ENCODE measurements at places on chromosomes 5 and 9. TPM values are rescaled to one million over a fixed set of nuclear protein-coding genes. Genes with fewer than 3 reads are reported as not detected.

DNA sequence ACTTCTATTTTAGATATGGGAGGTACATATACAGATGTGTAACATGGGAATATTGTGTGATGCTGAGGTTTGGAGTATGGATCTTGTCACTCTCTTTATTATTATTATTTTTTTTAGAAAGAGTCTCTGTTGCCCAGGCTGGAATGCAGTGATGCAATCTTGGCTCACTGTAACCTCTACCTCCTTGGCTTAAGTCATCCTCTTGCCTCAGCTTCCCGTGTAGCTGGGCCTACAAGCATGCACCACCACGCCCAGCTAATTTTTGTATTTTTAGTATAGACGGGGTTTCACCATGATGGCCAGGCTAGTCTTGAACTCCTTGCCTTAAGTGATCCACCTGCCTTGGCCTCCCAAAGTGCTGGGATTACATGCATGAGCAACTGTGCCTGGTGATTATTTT lies 138.4 kb upstream of the SLC28A3 start:
- DNase-seq = no peak
- H3K4me3 ChIP-seq = no peak overlapping the region

RCL1 gene
- 28.0 TPM for total RNA-seq

BTNL8 gene
- not detected for total RNA-seq

GRCh38 chr5:19728571-19728970 lies 259.4 kb downstream of the CDH18 start:
- no peak overlapping the region for H3K4me3 ChIP-seq
- no peaks in the 10 kb centered on the region for H3K27me3 ChIP-seq
- H3K36me3 ChIP-seq = no peaks in the 10 kb centered on the region

CHSY3 gene
- total RNA-seq = 0.70 TPM

DNA sequence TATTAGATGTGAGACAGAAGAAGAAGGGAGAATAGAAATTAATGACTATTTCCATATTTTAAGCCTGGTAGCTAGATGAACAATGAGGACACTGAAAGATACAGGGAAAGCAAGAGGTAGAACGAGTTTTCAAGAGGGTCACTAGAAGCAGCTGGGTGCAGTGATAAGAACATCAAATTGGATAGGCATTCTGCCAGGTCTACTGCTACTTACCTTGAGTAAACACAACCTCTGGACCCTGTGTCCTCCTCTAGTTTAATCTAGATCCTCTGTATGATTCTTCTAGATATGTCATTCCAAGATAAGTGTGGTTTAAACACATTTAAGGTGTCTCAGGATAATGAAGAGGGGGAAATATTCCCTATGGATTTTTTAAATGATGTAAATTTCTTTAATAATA lies 31.2 kb downstream of the OTP start:
- no peak overlapping the region for H3K4me3 ChIP-seq
- H3K27me3 ChIP-seq = no peaks in the 10 kb centered on the region
- H3K36me3 ChIP-seq = no peaks in the 10 kb centered on the region
- no peak for DNase-seq
- no peak overlapping the region for H3K27ac ChIP-seq
- H3K4me1 ChIP-seq = no peaks in the 10 kb centered on the region

DNA sequence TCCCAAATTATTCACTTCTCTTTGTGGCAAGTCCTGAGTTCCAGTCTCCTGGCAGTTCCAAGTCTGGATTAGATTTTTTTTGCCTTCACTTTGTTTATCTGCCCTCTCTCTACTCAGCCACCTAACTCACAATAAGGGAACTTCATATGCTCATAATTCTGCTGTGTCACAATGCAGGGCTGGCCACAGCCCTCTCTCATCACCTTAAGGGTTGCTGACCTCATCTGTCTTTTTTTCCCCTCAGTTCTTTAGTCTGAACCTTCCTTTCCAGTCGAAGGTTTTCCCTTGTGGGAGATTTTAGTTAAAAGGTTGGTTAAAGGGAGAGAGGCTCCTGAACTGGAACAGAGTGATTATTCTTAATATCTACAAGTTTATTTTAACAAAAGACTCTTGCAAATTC lies 4.1 kb downstream of the BAG1 start:
- no peaks in the 10 kb centered on the region for H3K27me3 ChIP-seq
- peaks cover 11% of the 10 kb centered on the region for H3K4me1 ChIP-seq
- no peak overlapping the region for H3K27ac ChIP-seq
- DNase-seq = no peak
- no peak overlapping the region for H3K4me3 ChIP-seq

DNA sequence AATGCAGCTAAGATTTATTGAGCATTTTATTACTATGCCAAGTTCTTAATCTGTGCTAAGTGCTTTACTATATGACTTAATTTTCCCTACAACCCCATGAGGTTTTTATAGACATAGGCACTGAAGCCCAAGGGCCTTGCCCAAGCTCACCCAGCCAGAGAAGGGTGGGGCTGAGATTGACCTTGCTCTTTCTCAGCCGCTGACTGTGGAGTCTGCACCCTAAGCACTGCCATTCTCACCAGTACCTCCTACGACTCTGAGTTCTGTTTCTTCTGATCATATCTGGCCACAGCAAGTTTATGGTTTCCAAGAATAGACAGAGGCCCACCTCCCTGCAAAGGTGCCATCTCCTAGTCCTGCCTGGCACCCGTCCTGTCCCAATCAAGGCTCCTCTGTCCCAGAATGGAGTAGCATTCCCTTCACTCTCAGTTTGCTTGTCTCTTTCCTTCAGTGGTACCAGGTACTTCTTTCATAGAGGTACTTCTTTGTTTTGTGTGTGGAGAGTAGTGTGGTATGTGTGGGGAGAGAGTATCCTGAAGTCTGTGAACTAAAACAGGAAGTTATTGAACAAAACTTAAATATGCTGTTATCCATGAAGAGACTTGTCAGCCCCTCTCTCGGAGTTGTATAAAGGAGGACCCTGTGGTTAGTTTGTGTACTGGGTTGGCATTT lies 42.6 kb downstream of the CSF1R start:
- no peak overlapping the region for H3K27ac ChIP-seq
- peaks cover 100% of the 10 kb centered on the region for H3K36me3 ChIP-seq
- no peaks in the 10 kb centered on the region for H3K27me3 ChIP-seq
- H3K4me3 ChIP-seq = no peak overlapping the region
- DNase-seq = no peak

- no peak overlapping the region for H3K27ac ChIP-seq
- no peak overlapping the region for H3K4me3 ChIP-seq
- no peaks in the 10 kb centered on the region for H3K4me1 ChIP-seq
- no peaks in the 10 kb centered on the region for H3K36me3 ChIP-seq
Measured at GRCh38 chr9:75695921-75696320, 194.6 kb upstream of the PCSK5 start.

BTNL9 gene
- 0.75 TPM for total RNA-seq

GRCh38 chr9:127721391-127721821 lies 5.5 kb downstream of the TTC16 start:
- H3K27ac ChIP-seq = no peak overlapping the region
- no peaks in the 10 kb centered on the region for H3K36me3 ChIP-seq
- H3K4me1 ChIP-seq = peaks cover 6% of the 10 kb centered on the region
- no peak for DNase-seq
- no peak overlapping the region for H3K4me3 ChIP-seq

ZNF483 gene
- 1.2 TPM for total RNA-seq

DNA sequence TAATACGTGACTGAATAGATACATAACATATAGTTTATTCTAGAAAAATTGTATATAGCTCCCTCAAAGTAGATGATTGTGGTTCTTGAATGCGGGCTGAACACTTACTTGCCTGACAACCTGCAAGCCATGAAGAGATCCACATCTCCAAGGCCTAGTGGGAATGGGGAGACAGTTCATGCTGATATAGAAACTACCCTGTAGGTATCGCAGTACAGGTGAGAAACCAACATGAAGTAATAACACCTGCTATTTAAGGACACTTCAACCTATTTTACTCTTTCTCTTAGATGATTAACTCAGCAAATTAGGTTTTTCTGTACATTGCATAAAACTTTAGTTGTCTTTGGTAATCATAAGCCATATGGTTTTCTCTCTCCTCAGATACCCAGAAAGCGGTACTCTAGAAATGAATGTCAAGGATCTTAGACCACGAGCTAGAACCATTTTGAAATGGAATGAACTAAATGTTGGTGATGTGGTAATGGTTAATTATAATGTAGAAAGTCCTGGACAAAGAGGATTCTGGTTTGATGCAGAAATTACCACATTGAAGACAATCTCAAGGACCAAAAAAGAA lies 47.3 kb downstream of the UHRF2 start:
- no peak overlapping the region for H3K4me3 ChIP-seq
- H3K36me3 ChIP-seq = no peaks in the 10 kb centered on the region
- no peak overlapping the region for H3K27ac ChIP-seq
- H3K4me1 ChIP-seq = no peaks in the 10 kb centered on the region

- H3K27me3 ChIP-seq = no peaks in the 10 kb centered on the region
- H3K36me3 ChIP-seq = no peaks in the 10 kb centered on the region
- DNase-seq = no peak
- H3K4me3 ChIP-seq = no peak overlapping the region
Measured at GRCh38 chr5:83924891-83925290, 204.2 kb upstream of the HAPLN1 start.

GRCh38 chr9:111348821-111349271 lies 18.8 kb upstream of the OR2K2 start:
- H3K4me1 ChIP-seq = no peaks in the 10 kb centered on the region
- no peaks in the 10 kb centered on the region for H3K36me3 ChIP-seq
- no peak overlapping the region for H3K4me3 ChIP-seq
- no peak for DNase-seq
- H3K27ac ChIP-seq = no peak overlapping the region

DNA sequence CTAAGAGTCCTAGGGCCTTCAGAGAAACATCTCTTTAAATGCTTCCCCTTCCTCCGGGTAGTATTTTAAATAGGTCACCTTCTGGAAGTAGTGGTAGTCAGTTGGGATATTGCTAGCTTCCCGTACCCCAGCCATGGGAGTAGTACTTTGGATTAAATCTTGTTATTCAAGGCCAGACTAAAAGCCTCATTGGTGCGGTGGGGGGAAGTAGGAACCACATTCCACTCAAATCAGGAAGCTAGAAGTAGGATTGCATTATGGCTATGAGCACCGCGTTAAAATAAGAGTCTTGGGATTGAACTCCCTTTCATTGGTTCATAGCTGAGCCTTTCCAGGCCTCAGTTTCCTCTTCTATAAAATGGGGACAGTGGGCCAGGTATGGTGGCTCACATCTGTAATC lies 6.7 kb downstream of the KCNIP1 start:
- H3K4me3 ChIP-seq = no peak overlapping the region
- no peak for DNase-seq
- H3K27ac ChIP-seq = no peak overlapping the region
- no peaks in the 10 kb centered on the region for H3K27me3 ChIP-seq
- H3K4me1 ChIP-seq = no peaks in the 10 kb centered on the region
- H3K36me3 ChIP-seq = no peaks in the 10 kb centered on the region

GRCh38 chr5:37272511-37272910 lies 23.3 kb upstream of the CPLANE1 start:
- H3K4me3 ChIP-seq = no peak overlapping the region
- H3K4me1 ChIP-seq = no peaks in the 10 kb centered on the region
- no peaks in the 10 kb centered on the region for H3K36me3 ChIP-seq
- H3K27ac ChIP-seq = no peak overlapping the region

PTPN3 gene
- 12.9 TPM for total RNA-seq

GRCh38 chr5:149379177-149379761 lies at the start of gene IL17B:
IL17B (minus strand) TSS chr5:149379292; CDS start chr5:149379225, 67 bp downstream.
- DNase-seq = no peak
- H3K4me1 ChIP-seq = peaks cover 52% of the 10 kb centered on the region
- no peaks in the 10 kb centered on the region for H3K27me3 ChIP-seq
- peak within 1 kb of the TSS; percentile 73 for H3K27ac ChIP-seq
- H3K4me3 ChIP-seq = no peak within 1 kb of the TSS

DNA sequence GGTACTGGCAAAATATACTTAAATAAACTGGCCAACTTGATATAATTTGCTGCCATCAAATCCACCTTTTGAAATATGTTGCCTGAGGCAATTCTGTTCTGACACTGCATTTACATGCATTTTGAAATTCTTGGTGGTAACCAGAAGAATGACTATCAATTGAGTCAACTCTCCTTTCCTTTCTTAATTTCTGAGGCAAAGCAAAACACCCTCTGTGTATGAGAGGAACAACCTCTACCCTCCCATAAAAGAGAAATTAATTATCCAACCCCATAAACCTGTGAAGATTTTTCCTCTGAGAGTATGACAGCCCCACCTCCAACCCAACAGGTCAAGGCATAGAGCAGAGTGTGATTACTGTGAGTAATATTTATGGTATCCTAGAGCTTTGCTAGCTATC lies 286.8 kb downstream of the NR2F1-AS1 start:
- H3K4me1 ChIP-seq = no peaks in the 10 kb centered on the region
- DNase-seq = no peak
- no peak overlapping the region for H3K4me3 ChIP-seq
- no peaks in the 10 kb centered on the region for H3K36me3 ChIP-seq
- H3K27me3 ChIP-seq = no peaks in the 10 kb centered on the region

DNA sequence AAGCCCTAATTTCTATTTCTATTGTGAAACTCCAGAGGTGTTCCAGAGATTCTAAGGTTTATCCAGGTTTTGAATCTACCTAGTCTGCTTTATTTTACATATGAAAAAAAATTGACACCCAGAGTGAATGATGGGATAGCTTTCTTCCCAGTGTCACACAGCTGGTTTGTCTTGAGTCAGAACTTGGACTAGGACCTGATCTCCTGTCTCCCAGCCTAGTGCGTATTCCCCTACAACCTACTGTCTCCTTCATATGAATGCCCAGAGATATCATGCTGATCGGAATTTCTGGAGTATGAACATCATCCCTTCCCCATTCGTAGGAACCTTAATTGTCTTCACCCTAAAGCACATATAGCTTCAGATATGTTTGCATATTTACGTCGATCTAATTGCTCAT lies 524.2 kb downstream of the SPATA31D1 start:
- H3K4me1 ChIP-seq = peaks cover 20% of the 10 kb centered on the region
- H3K36me3 ChIP-seq = no peaks in the 10 kb centered on the region
- H3K27ac ChIP-seq = no peak overlapping the region
- no peaks in the 10 kb centered on the region for H3K27me3 ChIP-seq

- no peaks in the 10 kb centered on the region for H3K4me1 ChIP-seq
- H3K27me3 ChIP-seq = no peaks in the 10 kb centered on the region
- H3K4me3 ChIP-seq = no peak overlapping the region
- no peaks in the 10 kb centered on the region for H3K36me3 ChIP-seq
- no peak overlapping the region for H3K27ac ChIP-seq
Measured at GRCh38 chr5:82295144-82295543, 17.0 kb upstream of the RPS23 start.

DNA sequence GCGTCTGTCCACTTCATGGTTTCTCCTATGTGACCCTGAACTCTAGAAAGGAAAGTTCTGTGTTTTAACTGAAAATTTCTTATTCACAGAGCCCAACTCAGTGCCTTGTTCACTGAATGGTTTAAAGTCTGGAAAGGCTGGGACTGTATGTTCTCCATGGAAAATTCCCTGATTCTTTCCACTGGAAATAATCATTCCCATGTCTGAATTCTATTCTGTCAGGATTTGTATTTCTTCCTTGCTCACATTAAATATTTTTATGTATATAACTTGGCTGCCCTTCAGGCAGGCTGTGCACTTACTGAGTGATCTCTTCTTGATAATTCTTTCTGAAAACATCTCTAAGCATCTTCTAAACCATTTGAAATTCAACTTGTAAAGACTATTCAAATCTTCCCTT lies 1126.9 kb upstream of the DMAC1 start:
- H3K4me3 ChIP-seq = no peak overlapping the region
- no peaks in the 10 kb centered on the region for H3K4me1 ChIP-seq
- no peaks in the 10 kb centered on the region for H3K27me3 ChIP-seq
- no peaks in the 10 kb centered on the region for H3K36me3 ChIP-seq
- no peak overlapping the region for H3K27ac ChIP-seq
